ENCODE measurements at places on chromosomes 11 and 22.
A peak's percentile ranks its signal among the peaks of the same experiment; 100 is the strongest.

DNA sequence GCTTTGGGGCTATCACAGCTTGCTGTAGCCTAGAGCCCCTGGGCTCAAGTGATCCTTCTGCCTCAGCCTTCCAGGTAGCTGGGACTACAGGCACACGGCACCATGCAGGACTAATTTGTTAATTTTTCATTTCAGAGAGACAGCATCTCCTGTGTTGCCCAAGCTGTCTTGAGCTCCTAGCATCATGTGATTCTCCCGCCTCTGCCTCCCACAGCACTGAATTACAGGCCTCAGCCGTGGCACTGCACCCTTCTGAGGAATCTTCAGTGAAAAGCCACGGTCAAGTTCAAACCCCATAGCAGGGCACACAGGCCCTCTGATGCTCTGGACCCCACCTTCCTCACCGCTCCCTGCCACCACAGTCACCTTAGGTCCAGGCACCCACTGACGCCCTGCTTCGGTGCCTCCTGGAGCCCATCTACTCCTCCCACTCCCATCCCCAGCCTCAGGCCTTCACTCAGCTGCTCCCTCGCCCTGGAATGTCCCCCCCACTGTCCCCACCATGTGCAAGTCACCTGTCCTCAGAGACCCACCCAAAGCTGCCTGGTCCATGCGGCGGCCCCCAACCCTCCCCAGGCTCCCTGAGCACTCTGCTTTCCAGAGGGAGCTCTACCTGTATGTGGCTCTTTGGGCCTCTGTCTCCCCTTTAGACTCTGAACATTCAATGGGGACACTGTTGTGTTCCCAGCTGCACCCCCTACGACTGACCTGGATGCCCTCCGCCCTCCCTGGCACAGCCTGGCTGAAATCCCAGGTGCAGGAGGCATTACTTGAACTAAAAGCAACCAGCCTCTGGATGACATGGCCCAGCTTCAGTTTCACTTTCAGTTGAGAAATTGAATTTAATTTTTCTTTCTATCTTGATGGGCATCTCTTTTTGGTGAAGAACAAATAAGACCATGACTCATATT, 1.6 kb downstream of the APOL2 start:
- peak; percentile 21 for DNase-seq

DNA sequence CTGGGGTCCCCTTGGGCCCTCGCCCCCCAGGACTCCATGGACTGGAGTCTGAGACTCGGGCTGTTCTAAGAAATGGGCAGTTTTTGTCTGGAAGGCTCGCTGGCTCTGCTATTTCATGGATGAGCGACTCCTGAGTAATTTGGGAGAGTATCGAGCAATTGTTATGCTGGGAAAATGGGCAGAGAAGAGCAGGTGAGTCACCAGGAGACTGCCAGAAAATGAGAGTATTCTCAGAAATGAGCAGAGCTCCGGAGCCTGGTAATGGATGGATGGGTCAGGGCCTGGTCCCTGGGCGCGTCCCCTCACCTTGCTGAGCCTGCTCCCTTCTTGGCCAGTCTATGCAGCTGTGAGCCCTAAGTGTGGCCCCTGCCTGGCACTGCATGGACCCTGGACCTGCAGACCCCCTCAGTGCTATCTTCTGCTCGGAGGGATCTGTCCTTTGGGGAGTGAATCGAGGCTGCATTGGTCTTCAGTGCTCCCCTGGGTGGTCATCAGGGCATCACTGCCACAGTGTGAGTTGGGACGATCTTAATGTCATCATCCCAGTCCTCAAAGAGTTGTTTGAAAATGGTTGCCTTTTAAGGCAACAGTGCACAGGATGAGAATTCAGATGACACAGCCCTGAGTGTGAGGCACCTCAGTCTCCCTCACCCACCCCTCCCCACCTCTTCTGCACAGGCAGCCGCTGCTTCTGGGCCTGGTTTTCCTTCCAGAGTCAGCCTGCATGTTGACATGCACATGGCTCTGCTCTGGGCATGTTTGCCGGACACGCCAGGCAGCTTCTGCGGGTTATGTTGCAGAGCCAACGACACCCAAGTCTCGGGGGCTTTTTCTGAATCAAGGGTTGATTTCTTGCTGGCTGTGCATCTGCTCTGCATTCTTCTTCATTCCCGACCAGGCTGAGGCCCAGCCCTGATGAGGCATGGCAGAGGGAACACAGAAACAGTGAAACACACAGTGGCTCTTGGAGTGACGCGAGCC, 519.0 kb downstream of the TBC1D22A start:
- DNase-seq = no peak

DNA sequence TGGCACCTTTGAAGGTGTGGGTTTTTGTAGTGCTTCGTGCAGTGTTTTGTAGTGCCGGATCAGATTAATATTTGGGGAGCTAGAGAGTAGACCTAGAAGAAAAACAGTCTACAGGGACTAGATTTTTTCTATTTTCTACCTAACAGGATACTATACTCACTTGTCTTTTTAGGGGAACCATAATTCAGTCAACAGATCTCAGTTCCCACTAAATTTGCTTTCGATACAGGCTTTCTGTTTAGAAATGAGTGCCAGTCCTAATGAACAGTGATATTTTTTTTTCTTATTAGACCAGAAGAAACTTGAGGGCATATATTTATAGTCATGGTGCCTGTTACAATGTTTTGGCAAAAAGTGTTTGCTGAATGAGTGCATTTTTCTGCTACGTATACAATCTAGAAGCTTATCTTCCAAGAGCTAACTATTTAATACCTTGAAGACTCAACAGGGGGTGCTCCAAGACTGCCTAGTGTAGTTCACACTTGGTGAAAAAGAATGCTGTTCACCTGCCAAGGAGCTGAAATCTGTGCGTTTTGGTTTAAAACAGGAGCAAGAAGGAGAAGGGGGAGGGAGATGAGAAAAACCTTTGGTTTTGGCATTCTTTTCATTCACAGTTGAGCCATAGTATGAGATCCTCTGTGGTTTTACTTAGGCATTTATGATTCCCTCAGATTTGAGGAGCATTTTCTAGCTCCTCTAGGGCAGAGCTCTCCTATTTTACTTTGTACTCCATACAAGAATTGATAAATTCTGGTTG, 44.9 kb upstream of the VSTM5 start:
- peak; percentile 21 for DNase-seq

DNA sequence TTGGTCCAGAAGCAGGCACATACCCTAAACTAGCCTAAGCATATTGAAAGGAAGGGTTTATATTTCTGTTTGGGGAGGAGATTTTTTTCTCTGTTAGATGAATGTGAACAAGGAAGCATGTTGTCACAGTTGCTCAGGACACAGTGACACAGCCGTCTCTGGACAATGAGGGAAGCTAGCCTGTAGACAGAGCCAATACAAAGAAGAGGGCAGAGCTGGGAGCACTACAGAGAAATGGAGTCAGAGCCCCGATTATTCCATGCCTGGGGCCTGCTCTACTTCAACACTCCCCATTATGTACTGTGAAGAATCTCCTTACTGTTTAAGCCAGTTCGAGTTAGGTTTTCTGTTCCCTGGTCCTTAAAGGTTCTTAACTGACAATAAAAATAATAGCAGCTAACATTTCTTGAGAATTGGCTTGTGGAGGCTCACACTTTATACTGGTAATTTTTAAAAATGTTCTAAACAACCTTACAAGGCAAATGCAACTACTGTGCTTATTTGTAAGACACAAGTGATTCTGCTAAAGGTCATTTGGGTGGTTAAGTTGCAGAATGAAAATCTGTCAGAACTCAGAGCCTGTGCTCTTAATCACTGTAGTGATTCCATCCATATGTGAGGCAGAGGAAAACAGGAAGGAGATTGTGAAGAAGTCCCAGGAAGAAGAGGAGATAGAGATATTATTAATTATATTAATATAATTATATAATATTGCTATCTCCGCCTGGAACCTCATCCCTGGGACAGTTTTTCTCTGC, 58.8 kb upstream of the RRAS2 start:
- no peak for DNase-seq

GRCh38 chr11:93984196-93984567, 37.0 kb upstream of the HEPHL1 start:
- no peak for DNase-seq

DNA sequence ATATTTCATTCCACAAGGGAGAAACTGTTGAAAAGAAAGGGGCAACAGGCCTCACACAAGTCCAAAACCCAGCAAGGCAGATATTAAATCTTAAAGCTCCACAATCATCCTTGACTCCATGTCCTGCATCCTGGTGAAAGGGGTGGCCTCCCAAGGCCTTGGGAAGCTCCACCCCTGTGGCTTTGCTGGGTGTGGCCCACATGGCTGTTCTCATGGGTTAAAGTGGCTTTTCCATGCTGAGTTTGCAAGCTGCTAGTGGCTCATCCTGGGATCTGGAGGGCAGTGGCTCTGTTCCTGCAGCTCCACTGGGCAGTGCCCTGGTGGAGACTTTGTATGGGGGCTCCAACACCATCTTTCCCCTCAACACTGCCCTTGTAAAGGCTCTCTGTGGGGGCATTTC, 106.4 kb downstream of the CTNND1 start:
- DNase-seq = no peak

DNA sequence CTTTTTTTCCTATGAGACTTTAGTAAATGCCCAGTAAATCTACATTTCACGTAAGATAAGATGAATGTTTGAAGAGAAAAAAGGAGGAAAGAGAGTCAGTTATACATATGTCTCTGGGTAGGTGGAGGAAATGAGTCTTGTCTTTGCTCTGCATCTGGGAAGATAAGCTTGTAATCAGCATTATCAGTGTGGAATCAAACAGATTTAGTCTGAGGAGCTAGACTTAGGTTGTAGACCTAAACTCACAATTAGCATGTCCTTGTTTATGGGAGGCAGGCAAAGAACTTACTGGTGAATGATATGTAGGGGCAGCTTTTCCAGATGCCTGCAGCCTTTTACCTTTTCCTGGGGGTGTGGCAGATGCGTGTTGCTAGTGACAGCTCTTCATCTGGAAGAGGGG, 962.3 kb downstream of the TBC1D22A start:
- no peak for DNase-seq

DNA sequence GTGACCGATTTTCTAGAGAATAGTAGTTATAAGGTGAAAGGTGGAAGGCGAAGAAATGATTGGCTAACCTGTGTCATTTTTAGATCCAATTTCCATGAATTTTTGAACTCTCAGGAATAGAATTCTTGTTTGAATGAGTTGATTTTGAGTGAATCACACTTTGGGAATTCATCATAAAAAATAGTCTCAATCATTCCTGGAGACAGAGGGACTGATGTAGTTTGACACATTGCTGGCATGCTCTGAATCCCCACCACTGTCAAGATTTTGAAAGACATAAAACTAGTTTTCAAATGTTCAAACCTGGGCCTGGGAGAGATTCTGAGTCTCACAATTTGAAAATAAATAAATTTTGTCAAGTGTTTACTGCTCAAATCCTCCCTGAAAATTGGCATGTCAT, 861.4 kb upstream of the RAG2 start:
- no peak for DNase-seq

- DNase-seq = no peak
Measured at GRCh38 chr11:69797737-69798528, 21.3 kb downstream of the FGF3 start.

- no peak for DNase-seq
Measured at GRCh38 chr22:47686594-47687345, 924.3 kb downstream of the TBC1D22A start.

GRCh38 chr11:100835854-100836253, 148.8 kb downstream of the ARHGAP42 start:
- no peak for DNase-seq

DNA sequence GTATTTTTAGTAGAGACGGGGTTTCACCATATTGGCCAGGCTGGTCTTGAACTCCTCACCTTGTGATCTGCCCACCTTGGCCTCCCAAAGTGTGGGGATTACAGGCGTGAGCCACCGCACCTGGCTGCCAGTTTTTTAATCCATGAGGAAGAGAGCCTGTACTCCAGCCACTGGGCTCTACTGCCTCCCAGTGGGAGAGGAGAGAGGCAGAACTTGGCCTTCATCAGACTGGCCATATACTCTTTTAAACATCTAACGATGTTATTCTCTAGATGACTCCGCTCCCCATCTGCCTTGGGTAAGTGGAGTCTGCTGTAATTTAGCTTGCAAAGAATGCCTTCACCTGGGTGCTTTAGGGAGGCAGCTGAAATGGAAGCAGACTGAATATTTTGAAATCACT, 34.6 kb downstream of the SLC6A5 start:
- no peak for DNase-seq

DNA sequence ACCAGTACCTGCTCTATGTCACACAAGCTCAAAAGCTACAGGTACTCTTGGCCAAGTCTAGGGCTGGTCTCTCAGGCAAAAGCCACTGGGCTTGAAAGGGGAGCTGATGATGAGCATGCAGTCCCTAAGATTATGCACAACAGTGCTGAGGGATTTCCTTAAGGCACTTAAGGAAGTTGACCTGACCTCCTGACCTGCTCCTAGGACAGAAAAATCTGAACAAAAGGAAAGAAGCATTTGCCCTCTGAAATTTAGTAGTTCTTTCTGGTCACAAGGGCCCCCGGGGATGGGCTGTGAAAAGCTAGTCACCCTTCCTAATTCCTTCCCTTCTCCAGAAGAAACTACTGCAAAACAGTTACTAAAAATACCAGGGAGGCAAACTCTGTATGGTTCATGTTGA, 83.6 kb upstream of the PHOX2A start:
- no peak for DNase-seq

DNA sequence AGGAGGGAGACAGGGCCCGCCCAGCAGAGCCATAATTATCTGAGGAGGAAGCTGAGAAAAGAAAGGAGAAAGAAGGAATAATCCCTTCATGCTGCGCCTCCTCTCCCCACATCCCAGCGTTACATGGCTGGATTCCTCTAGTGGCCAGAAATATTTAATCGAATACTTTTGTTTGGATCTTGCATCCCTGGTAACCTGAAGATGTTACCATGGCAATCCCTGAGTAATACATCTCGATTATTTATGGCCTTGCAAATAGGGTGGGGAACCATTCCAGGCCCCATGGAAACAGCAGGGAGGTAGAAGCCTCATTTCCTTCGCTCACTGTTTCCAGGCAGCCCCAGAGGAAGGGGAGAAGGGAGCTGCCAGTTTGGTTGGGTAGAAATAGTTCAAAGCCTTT, 357.7 kb downstream of the BUD13 start:
- no peak for DNase-seq

DNA sequence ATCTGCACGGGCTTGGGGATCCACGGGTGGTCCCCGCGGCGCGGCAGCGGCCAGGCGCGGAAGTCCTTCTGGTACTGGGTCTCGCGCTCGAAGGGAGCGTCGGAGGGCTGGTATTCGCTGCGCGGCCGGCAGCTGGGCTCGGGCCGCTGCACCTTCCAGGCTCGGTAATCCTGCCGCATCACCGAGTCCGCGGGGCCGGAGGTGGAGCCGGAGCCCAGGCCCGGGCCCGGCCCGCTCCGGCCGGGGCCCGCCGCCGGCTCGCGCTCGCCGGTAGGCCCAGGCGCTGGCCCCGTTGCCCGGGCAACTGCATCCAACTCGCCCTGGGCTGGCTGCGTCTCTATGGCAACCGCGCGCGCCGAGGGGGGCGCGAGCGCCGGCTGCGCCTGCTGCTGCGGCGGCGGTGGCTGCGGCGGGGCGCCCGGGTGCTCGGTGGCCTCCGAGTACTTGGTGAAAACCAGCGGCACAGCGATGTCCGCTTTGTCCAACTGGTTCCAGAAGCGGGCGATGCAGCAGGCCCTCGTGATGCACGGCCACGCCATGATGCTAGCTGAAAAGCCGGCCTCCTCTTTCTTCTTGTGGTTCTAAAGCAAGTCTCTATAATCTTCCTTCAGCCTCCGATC, 897 bp downstream of the MAP6 start:
- peak; percentile 85 for DNase-seq

Data from GM13977 (cell line).